ENCODE measurements at places on chromosomes 3 and 15. TPM values are rescaled to one million over a fixed set of nuclear protein-coding genes. Genes with fewer than 3 reads are reported as not detected.

DNA sequence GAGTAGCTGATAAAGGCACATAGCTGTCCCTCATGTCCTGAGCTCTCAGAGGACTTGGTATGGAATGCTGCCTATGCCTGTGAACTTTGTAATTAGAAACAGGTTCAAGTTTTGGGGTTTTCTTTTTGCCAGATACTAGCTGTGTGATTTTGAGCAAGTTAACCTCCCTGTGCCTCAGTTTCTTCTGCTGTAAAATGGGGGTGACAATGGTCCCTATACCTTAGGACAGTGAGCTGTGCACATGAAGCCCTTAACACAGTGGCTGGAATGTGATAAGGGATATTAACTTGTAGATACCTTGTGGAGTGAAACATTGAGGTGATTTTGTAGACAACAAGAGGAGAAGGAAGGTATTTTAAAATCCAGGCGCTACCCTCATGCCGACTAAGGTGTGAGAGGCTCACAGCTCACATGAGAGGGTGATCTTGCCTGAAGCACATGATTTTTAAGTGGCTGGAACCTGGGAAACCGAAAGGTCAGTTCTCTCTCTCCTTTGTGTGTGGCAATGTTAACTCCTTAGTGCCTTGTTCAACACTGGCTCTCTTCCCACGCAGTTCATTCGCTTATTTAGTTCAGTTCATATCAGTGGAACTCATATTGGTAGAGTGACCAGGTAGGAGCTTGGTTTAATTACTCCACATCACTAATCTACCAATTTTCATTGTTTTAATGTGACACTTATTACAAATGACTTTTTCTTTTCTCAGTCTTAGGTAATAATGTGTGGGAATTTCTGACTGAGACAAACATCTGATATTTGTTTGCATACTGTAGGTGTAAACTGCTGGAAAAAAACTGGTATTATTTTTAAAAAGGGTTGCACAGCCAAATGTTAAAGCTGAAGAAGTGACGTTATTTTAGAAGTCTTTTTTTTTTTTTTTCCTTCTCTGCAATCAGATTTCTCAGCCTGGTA, 236.2 kb downstream of the ITPR1 start:
- DNase-seq = no peak

- DNase-seq = no peak
Measured at GRCh38 chr3:113894927-113895326, 52.9 kb upstream of the ZDHHC23 start.

- no peak for DNase-seq
Measured at GRCh38 chr3:126540342-126540849, 16.4 kb downstream of the CHST13 start.

DNA sequence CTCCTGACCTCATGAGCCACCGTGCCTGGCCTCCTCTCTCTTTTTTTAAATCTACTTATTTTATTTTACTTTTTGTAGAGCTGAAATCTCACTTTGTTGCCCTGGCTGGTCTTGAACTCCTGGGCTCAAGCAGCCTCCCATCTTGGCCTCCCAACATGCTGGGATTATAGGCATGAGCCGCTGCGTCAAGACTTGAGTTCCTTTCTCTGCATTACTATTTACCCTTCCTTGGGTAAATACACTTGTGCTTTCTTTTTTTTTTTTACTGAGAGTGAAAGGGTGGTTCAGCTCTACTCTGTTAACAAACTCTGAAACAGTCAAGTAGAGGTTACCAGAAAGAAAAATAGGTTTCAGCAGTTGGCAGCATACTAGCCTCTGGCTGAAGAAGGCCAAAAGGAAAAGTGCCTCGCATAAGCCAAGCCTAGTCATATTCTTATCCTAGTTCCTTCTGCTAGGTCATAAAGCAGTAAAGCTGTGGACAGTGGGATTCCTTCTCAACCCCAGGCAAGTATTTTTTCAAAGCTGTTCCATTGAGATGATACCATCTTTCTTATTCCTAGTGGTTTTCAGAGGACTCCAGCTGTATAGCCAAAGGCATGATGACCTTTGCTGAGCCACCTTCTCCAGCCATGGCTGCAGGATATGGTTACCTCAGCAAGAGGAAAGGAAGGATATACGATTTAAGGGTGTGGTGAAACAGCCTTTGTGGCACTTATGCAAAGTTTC, 135.1 kb downstream of the RBPMS2 start:
- no peak for DNase-seq

GRCh38 chr15:28945626-28946230, 60.0 kb downstream of the APBA2 start:
- no peak for DNase-seq

The HHATL gene
- total RNA-seq = not detected

Data from mucosa of descending colon (tissue), 3 donors.